ENCODE measurements at places on chromosomes 12 and 14.

DNA sequence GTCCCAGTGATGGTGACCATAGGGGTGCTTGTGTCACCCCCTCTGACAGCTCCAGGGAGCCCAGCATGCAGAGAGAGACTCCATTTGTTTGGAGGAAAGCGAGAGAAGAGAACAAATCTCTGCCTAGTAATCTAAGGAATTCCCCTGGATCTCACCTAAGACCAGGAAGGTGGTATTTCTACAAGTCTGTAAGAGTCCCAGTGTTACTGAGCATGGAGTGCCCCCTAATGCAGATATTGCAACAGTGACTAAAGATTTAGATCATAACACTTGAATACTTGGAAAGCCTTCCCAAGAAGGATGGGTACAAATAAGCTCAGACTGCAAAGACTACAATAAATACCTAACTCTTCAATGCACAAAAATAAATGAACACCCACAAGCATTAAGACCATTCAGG lies 360.4 kb upstream of the GARIN6 start:
- DNase-seq = no peak

DNA sequence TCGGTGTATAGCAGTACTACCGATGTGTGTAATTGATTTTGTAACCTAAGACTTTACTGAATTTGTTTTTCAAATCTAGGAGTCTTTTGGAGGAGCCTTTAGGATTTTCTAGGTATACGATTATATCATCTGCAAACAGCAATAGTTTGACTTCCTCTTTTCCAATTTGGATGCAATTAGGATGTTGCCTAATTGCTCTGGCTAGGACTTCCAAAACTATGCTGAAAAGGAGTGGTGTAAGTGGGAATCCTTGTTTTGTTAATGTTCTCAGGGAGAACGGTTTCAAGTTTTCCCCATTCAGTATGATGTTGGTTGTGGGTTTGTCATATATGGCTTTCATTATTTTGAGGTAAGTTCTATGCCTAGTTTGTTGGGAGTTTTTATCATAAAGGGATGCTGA lies 171.6 kb upstream of the PDE3A start:
- DNase-seq = no peak

- no peak for DNase-seq
Measured at GRCh38 chr12:1619587-1619986, 9.4 kb upstream of the WNT5B start.

DNA sequence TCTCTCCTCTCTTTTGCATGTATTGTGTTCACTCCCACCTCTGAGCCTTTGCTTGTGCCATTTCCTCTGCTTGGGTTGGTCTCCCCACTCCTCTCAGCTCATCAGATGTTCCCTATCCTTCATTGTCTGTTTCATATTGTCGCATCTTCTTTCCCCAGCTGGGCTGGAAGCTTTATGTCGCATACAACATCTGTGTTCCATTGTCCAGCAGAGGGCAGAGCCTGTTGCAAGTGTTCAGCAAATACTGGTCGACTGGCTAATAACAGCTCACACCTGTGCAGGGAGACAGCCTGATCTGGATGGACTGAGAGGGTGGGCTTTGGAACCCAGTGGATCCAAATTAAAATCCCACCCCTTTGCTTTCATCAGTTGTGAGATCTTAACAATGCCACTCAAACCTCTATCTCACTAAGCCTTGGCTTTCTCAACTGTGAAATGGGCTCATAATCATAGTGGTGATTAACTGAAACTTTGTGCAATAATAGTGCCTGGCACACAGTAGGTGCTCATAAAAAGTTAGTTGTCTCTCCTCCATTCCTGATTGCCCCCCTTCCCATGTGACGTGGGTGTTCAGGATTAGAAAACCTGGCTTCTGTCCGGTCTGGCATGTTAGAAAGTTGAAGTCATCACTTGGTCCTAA lies 75.8 kb downstream of the RIN3 start:
- peak; percentile 23 for DNase-seq

DNA sequence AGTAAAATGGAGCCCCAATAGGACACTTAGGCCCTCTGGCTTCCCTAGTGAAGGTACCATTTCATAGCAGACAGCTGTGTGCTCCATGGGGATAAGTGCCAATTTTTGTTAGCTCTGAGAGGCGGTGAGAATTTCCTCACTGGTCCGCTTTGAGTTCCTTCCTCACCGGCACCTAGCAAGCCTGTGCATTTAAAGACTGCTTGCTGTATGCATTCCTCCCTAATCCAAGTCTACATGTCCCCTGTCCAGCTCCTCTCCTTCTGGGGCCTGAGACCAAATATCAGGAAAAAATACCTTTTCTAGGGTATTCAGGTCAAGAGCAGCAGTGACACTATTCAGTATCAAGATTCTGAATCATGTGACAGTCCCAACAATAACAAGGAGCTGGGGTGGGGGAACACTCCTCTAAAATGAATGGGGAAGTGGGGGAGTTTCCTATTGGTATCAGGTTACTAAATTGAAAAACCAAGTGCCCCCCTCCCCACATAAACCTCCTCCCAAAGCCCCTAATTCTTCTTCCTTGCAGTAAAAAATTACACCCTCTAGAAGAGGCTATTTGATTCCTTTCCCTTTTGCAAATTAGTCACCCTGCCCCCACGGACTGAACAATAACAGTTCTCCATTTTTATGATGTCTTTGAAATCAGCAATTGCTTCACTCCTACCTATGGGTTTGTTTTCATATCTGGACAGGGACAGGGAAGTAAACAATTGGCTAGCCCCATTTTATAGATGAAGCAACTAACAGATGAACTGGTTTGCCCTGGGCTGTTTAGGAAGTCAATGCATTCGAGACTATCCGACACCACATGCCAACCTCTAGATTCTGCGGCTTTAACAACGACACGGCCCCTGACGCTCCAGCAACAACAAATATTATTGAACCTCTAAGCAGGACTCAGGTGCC lies 28.9 kb downstream of the BCL11B start:
- DNase-seq = no peak

DNA sequence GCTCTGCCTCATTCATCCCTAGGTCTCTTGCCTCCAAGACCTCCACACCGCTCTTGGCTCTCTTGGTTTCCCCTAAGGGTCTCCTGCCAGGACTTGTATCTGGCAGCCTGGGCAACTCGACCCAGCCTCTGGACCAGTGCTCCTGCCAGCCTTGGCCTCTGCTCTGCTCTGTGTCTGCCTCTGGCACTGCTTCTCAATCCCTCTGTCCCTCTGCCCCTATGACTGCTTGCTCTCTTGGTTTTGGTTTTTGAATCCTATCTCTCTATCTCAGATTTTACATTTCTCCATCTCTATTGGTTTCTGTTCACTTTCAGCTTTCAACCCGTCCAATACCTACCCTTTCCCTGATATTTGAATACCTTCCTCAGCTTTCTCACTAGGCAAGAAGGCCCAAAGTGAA lies 6.3 kb downstream of the ITGA5 start:
- DNase-seq = no peak

- no peak for DNase-seq
Measured at GRCh38 chr14:90721619-90722305, 94.5 kb downstream of the TTC7B start.

DNA sequence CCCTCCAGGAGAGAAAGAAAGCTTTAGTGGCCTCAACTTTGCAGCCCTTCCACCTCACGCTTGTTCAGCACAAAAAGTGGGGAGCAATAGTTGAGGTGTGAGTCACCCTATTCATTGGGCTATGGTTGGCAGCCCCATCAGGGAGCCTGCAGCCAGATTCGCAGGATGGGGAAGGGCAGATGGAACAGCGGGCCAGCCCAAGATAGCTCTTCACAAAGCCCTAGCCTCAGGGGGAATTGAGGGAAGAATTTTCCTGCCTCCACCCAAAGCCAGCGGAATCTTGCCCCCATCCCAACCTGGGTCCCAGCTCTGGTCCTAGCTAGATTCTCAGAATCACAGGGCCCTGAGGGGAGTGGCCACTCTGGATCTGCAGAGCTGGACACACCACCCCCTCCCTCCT lies 3.6 kb upstream of the KRT5 start:
- no peak for DNase-seq

DNA sequence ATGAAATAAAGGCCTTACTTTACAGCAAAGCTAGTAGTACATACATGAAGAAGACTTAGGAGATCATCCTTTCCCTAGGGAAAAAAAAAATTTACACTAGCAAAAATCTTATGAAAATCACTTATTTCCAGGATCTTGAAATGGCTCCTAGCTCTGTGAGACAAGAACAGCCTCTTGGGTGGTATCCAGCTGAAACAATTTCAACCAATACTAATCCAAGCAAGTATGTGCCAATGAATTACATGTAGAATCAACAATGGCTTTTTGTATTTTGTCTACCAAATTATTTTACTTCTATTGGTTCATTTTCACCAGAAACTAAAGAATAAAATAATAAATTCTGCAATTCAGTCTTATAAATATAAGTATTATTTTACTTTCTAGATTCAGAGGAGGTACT lies 2.7 kb upstream of the SLCO1A2 start:
- DNase-seq = no peak

- DNase-seq = no peak
Measured at GRCh38 chr12:13049816-13050215, 5.6 kb downstream of the FAM234B start.

DNA sequence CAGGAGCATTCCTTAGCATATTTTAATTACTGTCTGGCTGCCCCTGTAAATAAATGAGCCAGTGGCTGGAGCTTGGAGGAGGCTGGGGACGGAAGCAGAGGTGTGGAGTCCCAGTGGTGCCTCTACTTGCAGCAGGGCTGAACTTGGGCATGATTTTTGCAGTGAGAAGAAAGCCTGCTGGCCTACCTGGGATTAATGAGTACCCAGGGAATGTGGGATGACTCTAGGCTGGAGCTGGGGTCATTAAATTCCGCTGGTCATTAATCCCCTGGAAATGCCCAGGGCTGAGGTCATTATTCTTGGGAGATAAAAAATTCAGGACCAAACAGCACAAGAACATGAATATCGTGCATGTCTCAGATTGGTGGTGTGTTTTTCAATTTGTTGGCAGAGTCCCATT lies 753.3 kb downstream of the VRK1 start:
- DNase-seq = no peak

- DNase-seq = peak; percentile 67
Measured at GRCh38 chr12:113980537-113981337, 14.6 kb upstream of the RBM19 start.

DNA sequence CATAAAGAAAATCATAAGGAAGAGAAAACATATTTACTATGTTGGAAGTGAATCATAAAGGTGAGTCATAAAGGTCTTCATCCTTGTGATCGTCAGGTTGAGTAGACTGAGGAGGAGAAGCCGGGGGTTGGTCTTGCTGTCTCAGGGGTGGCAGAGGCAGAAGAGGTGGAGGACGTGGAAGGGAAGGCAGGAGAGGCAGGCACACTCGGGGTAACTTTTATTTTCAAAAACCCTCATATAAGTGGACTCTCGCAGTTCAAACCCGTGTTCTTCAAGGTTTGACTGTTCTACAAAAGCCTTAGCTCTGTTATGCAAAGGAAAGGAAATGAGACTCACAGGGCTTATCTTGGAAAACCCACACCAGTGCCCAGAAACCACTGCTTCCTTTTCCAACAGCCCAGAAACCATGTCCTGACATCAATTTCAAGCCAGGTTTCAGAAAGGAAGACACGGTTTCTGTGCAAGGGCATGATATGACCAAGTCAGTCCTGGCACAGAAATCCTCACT lies 14.0 kb downstream of the SMCO2 start:
- DNase-seq = no peak

DNA sequence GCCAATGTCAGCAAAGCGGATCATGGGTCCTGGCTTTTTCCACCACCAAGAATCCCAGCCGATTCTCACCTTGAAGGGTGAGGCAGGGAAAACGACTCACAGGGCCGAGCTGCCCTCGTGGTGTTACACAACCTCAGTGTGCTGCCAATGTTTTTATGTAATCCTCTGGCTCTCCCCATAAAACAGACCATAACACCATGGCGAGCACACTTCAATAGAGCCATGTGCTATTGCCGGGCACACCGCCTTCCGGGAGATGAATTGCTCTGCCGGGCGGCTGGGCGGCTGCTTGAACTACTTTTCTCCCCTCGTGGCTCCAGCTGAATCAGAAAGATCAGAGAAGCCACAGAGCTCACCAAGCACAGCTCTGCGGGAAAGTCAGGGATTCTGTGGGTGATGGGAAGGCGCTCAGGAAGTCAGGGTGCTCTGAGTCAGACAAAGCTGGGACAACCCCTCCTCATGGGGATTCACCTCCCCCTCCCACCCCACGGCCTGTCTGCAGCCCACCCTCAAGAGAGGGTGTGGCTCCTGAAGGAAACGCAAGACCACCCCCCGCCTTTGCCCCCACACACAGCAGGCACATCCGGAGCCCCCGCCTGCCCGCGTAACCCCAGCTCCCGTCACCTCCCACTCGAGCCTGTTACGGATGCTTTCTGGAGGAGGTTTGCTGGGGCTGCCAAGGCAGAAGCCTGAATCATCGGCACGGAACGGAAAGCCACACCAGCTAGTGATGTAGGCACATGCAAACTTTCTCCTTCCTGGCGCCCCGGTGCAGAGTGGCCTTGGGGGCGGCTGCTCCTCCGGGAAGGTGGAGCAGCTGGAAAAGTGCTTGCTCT lies 1.8 kb downstream of the GALNT9 start:
- DNase-seq = peak; percentile 88

- DNase-seq = no peak
Measured at GRCh38 chr12:75774261-75775052, 257.1 kb downstream of the PHLDA1 start.

DNA sequence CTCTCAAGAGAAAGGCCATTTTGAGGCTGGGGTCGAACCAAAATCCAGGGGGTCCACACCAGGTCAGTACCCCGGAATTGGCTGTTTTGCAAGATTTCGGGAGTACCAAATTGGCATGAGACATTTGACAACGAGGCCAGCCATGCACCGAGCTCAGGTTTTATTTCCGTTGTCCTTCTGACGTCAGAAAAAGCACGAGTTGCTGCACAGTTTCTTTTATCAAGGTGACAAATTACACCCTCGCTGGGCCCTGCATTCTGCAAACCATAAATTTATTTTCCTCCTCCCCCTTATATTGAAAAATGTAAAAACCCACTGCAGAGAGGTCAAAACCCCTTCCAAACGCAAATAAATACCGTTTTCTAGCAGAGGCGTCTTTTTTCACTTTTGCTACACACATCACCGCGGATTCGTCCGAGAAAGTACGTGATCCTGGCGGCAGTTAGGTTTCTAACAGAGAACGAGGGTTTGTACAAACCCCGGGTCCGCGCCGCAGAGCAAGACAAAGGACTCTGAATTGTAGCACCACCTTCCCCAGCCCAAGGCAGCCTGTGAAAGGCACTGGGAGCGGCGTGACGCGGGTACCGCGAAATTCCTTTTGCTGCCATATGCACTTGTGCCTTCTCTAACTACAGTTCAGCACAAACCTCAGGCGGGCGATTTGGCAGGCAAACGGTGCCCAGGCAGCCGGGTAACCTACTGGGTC lies 1.8 kb downstream of the SLC38A1 start:
- DNase-seq = no peak

- DNase-seq = peak; percentile 93
Measured at GRCh38 chr14:101980700-101981099, 16.3 kb downstream of the DYNC1H1 start.

All from H4 (cell line).